ENCODE measurements at places on chromosomes 6 and 20. TPM values are rescaled to one million over a fixed set of nuclear protein-coding genes. Genes with fewer than 3 reads are reported as not detected.

GRCh38 chr6:21188505-21189223 is 404.9 kb upstream of the SOX4 start:
- DNase-seq, result no peak

- DNase-seq, result no peak
These were observed 555.8 kb downstream of the PKHD1 start for GRCh38 chr6:51531623-51532022.

DNA sequence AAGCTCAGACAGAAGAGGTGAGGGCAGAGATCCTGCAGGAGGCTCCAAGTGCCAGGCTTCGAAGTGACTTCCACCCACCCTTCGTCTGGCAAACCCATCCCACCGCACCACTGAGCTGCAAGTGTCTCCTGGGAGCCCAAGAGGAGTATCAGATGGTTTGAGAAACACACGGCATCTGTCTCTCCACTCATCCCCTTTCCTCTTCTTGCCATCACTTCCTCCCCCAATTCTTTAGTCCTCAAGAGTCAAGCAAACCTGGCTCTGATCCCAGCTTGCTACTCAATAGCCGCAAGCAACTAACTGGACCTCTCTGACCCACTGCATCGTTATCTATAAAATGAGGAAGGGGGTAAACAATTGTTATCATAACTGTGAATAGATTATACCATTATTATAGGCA is 142.1 kb downstream of the BMP7 start:
- DNase-seq, result no peak

DNA sequence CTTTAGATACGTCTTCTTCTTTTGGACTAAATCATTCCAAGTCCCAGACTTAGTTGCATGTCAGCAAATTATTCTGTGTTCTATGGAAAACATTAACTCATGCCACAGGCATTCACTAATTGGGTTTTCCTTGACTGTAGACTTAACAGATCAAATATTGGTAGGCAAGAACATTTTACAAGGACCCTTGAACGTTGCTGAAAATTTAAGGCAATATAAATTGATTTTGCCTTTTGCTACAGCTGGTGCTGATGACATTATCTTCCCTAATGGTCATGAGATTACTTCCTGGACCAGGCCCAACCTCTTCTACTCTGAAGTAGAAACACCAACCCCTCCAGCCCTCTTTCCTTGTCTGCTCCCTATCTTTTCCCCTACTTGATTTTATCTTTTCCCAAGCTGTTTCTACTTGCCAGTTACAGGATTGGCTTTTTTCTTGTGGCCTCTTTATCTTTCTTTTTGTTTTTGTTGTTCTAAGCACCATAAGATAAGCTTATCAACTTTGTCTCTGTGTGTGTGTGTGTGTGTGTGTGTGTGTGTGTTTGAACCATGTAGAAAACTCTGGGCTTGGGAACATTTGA is 514.0 kb upstream of the SOX4 start:
- no peak for DNase-seq

Gene CTSA
- total RNA-seq, result 109 TPM

Gene WFDC2
- total RNA-seq, result not detected

- DNase-seq, result no peak
These were observed 77.5 kb upstream of the CD83 start for GRCh38 chr6:14040042-14040441.

DNA sequence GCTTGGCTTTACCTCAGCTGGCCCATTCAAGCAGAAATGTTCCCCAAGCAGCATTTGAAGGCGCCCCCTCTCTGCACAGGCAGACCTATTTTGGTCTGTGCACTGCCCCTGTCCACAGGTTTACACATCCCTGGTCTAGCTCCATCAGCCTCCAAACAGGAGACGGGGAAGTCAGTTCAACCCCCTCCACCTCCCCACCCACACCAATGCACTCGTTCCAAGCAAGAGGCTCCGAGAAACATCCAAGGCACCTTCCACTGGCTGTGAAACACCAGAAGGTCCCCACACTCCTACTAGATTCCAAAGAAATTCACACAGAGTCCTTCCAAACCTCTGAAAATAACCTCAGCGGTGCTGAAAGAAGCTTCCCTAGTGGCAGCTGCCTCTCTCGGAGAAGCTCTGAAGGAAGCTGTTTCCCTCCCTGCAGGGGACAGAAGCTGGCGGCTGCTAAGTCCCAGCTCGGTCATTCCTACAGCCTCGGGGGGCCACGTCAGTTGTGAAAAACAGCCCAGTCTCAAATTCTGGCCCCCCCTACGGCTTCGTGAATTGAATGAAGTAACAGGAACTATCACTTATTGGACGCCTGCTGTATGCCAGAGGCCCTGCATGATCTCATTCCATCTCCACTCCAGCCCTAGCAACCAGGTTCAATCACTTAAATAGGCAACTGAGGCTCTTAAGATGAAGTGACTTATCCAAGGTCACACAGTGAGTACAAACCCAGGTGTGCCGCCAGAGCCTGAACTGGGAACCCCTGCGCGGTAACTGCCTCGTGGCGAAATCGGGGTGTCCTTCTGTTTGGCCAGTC is 815 bp downstream of the SPATA2 start:
- no peak for DNase-seq

GRCh38 chr6:124066946-124067552 is 263.4 kb downstream of the NKAIN2 start:
- DNase-seq, result no peak

- no peak for DNase-seq
These were observed 92.4 kb upstream of the SSTR4 start for GRCh38 chr20:22942742-22943141.

- no peak for DNase-seq
These were observed 34.8 kb downstream of the RNASET2 start for GRCh38 chr6:166921570-166921969.

- DNase-seq, result no peak
These were observed 1.2 kb downstream of the MYB start for GRCh38 chr6:135182071-135183001.

DNA sequence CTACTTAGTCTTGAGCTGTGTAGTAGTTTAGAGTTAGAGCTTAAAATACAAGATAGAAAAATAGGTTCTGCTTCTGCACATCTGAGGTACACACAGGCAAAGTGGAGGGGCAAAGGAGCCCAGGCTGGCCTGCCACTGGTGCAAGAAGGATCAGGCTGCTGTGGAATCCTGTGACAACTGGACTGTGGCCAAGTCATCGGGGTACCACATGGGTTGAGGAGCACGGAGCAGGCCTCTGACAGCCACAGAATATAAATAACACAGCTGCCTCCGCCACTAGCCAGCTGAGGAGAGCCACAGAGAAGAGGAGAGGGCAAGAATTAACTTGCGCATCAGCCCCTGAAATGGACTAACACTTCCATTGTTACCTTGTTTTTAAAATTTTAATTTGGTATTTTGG is 206.0 kb upstream of the MARCKS start:
- DNase-seq, result no peak

- DNase-seq, result no peak
These were observed 312.4 kb downstream of the PHF3 start for GRCh38 chr6:63947792-63948529.

- no peak for DNase-seq
These were observed 54.9 kb downstream of the PRR18 start for GRCh38 chr6:166253281-166253681.

DNA sequence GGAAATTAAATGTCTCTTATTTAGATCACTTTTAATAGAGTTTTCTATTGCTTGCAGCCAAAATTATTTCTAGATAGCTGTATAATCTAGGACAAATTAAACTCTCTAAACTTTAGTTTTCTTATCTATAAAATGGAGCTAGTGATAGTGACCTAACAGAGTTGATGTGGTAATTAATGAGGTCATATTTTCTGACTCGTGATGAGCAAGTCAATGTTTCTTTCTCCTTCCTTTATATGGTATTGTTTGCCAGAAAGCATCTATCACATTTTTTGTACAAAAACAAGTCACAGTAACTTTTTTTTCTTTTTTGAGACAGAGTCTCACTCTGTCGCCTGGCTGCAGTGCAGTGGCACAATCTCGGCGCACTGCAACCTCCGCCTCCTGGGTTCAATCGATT is 267.7 kb downstream of the FARS2 start:
- no peak for DNase-seq

DNA sequence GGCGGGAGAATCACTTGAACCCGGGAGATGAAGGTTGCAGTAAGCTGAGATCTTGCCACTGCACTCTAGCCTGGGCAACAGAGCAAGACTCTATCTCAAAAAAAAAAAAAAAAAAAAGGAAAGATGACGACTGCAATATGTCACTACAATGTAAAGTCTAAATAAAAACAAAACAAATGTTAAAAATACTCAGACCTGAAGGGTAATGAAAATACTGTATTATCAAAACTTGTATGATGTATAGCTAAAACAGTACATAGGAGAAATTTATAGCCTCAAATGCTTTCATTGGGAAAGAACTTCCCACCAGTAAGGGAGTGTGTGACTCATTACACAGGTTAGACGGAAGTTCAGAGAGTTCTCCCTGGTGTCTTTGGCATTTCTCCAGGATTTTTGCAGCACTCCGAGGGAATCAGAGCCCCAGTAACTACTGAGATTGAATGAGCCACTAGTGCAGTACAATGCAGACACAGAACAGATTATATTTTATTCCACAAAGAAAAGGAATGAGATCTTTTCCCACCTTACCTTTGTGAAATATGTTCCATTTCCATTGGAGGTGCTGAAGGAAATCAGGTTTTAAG is 12.5 kb upstream of the RALGAPB start:
- DNase-seq, result no peak

GRCh38 chr6:158205169-158205944 is 37.2 kb downstream of the GTF2H5 start:
- no peak for DNase-seq

DNA sequence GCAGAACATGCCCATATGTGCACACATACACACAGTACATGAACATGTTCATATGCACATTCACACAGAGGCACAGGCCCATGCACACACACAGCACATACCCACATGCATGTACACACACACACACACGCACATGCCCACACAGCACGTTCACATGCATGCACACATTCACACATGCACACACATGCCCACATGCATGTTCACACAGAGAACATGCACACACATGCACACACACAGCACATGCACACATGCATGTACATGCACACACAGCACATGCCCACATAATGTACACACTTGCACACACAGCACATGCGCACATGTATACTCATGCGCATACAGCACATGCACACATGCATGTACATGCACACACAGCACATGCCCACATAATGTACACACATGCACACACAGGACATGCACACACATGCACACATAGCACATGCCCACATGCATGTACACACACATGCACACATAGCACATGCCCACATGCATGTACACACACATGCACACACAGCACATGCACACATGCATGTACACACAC is 25.9 kb downstream of the RNASET2 start:
- no peak for DNase-seq

- no peak for DNase-seq
These were observed 527.5 kb upstream of the ID4 start for GRCh38 chr6:19309661-19310060.

- no peak for DNase-seq
These were observed 182.8 kb downstream of the SASH1 start for GRCh38 chr6:148525453-148525852.

Gene PLN
- total RNA-seq, result 468 TPM

All from thoracic aorta (tissue), 2 donors.